ENCODE measurements at places on chromosomes 16 and 17.
A peak's percentile ranks its signal among the peaks of the same experiment; 100 is the strongest.

DNA sequence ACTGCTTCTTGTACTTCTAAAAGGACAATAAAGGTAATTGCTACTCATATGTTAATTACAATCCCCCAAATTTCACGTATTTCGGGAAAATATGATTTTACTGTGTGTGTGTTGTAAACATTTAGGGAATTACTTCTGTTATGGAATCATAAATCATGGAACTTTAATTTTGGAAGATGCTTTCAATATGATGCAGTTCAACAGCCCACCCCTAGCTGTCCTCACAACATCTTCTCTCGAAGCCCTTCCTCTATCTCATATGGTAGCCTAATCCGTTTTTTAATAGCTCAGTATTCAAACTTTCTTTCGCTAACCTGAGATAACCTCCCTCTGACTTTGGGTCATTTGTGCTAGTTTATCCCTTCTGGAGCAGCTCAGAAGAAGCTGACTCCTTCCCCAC lies 78.4 kb downstream of the ANKFN1 start:
- DNase-seq, result no peak

DNA sequence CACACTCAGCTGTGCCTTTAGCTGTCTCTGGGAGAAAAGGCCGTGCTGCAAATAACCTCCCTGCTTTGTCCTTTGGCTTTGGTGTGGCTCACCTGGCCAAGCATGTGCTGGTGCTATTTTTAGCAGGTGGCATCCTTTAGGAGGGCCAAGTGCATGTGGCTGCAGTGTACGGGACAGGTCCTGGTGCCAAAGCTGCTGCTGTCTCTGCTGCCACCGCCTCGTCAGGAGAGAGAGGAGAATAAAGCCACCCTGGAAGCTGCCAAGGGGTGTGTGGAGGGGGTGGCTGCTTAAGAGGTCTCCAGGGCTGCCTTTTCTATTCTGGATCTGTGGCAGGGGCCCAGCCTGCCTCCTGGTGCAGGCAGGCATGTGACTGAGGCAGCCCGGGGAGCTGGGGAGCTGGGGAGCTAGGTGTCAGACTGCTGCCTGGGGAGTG lies 6.2 kb downstream of the AKAP1 start:
- DNase-seq, result no peak

GRCh38 chr16:66662445-66663194 lies 33.9 kb downstream of the CMTM4 start:
- DNase-seq, result no peak

- no peak for DNase-seq
Observed at GRCh38 chr17:13107676-13108235, 89.9 kb upstream of the ELAC2 start.

- no peak for DNase-seq
Observed at GRCh38 chr16:23194497-23195221, 12.1 kb downstream of the SCNN1G start.

GRCh38 chr16:11914210-11915113 lies 1.3 kb downstream of the GSPT1 start:
- peak; percentile 31 for DNase-seq

- DNase-seq, result no peak
Observed at GRCh38 chr17:38563362-38564253, 42.1 kb downstream of the SRCIN1 start.

DNA sequence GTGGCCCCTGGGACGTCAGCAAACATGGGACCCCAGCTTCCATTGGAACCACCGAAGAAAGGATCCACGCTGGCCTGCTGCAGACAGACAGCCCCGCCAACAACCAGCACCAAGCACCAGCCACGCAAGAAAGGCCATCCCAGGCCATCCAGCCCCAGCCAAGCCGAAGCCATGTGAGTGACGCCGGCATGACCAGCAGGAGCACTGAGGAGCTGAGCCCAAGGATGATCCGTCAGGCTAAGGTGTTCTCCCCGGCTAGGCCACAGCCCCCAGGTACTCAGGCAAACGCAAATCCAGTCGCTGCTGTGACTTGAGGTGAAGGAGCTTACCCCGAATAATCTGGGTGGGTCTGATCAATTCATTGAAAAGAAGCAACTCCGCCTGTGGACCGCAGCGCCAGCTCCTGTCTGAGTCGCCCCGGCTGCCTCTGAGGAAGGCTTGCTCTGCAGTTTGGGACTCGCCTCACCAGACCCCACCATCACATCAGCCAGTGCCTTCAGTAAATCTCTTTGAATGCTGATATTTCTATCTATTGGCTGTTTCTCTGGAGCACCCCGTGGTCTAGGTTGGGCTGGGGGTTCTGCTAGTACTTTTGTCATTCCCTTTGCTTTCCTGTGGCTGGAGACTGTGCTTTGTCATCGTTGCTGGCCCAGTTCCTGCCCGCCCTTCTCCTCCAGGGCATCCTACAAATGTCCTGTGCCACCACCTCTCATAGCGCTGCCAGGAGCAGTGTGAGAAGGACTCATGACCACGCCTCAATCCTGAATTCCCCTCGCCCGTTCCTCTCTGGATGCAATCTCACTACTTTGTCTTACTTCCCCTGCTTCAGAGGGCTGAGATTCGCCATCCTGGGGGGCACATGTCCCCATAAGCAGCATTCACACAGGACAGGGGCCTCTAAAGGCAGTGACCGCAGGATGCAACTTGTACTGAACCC lies 8.1 kb upstream of the CBX2 start:
- DNase-seq, result no peak

- no peak for DNase-seq
Observed at GRCh38 chr17:29720551-29720950, 97.8 kb upstream of the CORO6 start.

DNA sequence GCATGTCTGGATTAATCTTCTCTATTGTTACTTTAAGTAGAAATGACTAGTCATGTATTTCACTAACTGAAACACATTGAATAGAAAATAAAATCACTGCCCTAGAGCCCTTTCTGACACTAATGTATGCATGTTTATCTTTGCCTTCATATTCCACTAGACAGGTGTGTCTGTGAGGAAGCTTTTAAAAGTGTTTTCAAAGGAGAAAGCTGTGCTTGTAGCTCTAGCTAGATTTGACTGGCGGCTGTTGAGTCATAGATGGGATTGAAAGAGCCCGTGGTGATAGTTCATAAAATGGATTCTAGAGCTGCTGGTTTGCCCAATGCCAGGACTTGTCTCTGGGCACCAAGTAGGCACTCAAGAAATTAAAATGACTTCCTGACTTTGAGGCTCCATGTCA lies 189.0 kb upstream of the PIRT start:
- DNase-seq, result no peak

DNA sequence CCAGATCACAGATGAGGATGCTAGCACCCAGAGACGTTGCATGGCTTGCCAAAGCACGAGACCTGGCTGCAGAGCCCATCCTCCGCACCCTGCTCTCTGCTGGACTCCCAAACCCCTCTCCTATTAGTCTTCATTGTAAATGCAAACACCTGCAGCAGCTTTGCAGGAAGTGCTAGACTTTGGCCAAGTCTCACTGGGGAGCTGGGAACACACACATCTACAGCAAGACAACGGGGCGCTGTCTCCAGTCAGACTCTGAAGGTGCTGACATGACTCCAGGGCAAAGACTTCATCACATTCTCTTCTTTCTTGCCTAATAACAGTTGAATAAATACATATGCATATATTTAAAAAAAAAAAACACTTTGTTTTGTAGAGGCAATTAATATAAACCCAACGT lies 43.8 kb downstream of the CYTH1 start:
- DNase-seq, result no peak

DNA sequence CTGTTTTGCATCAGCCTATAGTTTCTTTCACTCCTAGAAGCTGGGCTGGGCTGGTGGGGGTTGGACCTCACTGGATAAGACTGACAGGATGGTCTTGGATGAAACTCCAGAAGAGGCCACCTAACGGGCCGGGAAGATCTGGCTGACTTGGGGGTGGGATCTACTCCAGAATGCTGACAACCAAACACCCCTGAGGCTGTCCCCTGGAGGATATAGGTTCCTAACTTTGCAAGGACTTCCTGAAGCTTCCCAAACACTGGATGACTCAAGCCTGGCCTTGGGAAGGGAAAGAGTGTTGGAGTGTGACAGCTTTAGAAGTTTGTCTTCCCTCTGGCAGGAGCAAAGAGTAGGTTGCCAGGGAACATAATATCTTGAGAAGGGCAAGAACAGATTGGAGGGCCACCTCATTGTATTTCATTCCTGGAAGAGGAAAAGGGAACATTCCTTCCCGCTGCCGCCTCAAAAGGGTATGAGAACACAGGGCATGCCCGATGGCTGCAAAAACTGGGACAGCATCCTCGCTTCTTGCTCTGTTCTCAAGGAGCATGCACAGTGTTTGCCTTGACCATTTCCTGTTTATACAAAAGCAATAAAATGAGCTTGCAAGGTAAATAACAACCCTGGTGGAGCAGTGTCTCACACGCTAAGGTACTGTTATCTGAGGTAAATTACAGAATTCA lies 6.8 kb upstream of the CYB5B start:
- no peak for DNase-seq

GRCh38 chr16:79560318-79560717 lies 40.2 kb downstream of the MAF start:
- no peak for DNase-seq

DNA sequence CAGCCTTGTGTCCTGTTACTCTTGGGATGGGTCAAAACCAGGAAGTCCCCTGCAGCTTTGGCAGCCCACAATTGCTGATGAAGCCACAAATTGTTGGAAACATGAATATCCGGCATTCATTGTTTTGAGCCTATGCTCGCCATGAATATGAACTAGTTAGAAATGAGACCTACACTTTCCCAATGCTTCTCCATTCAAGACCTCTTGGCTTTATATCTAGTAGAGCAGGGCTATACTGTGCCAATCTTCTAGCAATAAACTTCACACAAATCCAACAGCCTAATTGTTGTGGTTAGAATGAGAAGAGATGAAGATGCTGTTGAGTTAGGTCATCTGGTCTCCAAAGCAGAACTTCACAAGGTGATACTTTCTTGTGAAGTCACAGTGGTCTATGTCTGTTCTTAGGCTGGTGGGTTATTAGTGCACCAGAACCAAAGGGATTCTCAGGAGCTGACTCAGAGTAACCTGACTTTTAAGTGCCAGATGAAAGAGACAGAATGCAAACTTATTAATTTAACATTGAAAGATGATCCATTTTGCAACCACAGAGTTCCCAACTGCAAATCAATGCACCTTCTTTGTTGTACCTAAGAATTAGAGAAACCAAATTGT lies 13.7 kb upstream of the KRT23 start:
- DNase-seq, result no peak

- no peak for DNase-seq
Observed at GRCh38 chr16:17780181-17780580, 309.4 kb upstream of the XYLT1 start.

DNA sequence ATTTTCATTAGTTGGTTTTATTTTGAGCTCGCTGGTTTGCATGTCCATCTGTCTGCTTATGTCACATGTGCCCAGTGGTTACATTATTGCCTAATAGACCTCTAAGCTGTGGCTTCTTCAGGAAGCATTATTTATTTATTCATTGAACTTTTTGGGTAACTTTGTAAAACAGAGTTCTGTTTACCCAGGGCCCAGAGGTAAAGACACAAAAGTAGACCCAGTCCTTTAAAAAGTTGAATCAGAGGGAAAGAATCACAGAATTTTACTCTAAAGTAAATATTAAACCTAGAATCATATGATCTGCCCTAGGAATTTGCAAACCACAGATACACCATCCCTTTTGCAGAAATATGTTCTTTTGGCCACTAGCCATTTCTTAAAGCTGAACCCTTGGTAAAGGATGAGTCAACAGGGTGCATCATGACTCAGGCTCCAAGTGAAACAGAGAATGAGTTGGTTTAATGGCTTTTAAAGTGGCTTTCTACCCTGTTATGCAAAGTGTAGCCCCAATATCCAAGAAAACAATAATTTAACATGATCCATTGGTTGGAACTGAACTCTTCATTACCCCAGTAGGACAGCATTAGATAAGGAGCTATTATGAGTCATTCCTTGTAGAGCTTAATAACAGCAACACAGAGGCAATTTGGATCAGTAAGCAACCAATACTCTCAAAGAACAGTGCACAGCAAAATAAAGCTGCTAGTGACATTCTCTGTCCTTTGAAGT lies 236.3 kb downstream of the KCNJ2 start:
- DNase-seq, result no peak

DNA sequence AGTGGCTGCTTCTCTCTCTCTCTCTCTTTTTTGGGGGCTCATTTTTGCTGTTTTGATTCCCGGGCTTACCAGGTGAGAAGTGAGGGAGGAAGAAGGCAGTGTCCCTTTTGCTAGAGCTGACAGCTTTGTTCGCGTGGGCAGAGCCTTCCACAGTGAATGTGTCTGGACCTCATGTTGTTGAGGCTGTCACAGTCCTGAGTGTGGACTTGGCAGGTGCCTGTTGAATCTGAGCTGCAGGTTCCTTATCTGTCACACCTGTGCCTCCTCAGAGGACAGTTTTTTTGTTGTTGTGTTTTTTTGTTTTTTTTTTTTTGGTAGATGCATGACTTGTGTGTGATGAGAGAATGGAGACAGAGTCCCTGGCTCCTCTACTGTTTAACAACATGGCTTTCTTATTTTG lies 7.7 kb upstream of the TMEM235 start:
- no peak for DNase-seq

DNA sequence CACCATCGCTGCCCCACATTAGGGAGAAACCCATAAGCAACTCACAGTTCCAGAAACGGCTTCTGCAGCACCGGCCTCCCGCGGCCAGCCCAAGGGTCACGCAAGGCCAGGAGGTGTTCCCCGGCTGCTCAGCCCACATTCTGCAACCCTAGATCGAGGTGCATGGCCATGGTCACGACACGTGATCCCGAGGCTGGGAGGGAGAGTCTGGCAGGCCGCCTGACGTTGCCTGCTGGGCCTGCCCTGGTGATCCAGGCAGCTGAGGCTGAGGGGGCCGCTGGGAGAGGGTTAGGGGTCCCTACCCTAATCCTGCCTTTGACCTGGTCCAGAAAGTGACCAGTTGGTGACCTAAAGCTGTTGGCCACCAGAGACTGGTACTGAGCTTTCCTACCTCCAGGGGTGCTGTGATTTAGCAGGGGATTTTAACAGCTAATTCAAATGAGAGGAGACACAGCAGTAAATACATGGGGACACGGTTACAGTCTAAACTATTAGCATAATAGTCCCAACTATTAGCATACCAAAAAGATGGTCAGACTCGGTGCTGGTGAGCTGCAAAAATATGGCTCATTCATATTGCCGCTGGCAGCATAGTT lies 97.4 kb upstream of the CIBAR2 start:
- DNase-seq, result no peak

- DNase-seq, result no peak
Observed at GRCh38 chr17:27764589-27764988, 35.7 kb downstream of the NOS2 start.

DNA sequence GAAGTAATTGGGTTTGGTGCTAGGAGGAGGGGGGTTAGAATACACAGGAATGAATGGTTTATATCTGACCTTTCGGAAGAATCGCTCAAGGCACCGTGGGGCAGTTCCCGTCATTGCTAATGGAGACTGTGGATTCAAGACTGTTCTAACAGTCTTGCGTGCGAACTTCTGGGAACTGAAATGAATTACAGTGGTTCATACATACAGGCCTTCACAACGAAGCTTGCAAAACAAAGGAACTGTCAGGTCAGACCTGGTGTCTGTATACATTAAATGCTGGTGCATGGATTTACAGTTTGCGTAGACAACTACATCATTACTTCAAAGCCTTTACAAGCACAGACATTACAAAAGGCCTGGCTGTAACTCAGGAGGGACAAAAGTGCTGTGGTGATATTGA lies 983.9 kb downstream of the CDH11 start:
- DNase-seq, result no peak

GRCh38 chr16:77304877-77305276 lies 105.7 kb downstream of the SYCE1L start:
- DNase-seq, result no peak

GRCh38 chr16:35146723-35147458 lies 1687.5 kb downstream of the TP53TG3F start:
- no peak for DNase-seq

Measured in activated CD4-positive, CD25-positive, alpha-beta regulatory T cell treated with anti-CD3 and anti-CD28 coated beads, Interleukin-2, amount 50 U/mL, for 72 hours (primary cell).